Stimulated activated CD8-positive, alpha-beta memory T cell treated with anti-CD3 and anti-CD28 coated beads, Interleukin-4, amount 100 ng/mL, for 48 hours (primary cell): ENCODE measurements at places on chromosomes 16 and 17.

DNA sequence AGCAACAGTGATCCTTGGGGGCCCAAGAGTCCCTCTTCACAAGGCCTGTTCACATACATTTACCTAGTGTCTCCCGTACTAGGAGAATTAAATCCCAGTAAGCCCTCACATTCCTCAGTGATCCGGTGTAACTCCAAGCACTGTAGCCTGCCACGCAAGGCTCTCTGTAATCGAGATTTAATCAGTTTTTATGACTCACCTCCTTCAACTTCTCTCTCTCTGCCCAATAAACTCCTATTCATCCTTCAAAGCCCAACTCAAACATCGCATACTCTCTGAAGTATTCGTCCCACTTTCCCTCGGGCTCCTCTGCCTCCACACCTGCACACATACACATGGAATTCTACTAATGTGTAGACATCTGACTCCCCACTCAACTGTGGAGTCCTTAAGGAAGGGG lies 141.8 kb downstream of the CMIP start:
- no peak for DNase-seq

DNA sequence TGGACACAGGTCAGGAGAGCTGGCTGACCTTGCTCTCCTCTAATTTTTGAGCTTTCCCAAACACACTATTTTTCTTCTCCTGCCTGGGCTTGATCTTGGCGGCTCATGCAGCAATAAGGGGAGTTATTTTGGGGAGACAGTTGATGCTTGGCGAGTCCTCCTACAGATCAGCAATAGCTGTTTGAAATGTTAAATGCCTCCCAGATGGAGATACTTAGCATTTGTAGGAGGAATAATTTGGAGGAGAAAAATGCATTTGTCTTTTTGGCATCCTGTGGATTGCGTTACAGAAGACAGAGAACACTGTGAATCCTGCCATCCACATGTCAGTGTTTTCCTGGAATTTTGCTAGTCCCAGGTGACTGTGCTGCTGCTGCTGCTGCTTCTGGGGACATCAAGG lies 328.0 kb upstream of the XYLT1 start:
- DNase-seq = no peak

- DNase-seq = no peak
Measured at GRCh38 chr17:70869402-70870085, 700.2 kb downstream of the KCNJ2 start.

DNA sequence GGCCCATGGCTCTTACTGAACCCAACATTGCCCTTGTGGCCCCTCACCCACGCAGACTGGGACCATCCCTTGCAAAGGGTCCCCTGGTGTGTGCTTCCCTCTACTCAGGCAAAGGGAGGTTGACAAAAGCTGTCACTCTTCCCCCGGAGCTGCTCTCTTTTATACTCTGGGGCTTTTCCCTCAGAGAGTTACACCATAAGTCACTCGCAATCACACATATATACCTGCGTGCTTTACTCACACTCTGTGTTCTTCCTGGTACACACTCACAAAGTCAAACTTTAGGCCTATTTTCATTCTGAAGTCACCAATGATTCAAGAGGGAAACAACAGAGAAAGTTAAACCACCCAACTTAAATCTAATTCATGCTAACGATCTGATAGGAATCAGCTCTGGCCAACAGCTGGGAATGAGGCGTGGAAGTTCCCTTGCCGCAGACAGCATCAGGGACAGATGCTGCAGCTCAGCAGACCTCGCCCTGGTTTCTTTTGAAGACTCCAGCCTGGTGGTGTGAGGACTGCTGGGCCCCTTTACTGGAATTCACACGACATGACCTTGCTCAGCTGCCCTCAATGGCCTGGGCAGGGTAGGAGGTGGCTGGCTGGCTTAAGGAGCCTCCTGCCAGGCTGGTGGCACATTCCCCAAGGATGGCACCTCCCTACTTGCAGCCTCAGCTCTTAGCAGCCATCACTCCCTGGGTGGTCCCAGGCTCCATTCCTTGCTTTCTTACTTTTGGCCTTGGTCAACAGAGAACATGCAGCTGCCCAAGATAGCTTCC lies 27.3 kb downstream of the HIC1 start:
- no peak for DNase-seq

- peak; percentile 12 for DNase-seq
Measured at GRCh38 chr17:77734371-77735080, 224.0 kb upstream of the TNRC6C start.

DNA sequence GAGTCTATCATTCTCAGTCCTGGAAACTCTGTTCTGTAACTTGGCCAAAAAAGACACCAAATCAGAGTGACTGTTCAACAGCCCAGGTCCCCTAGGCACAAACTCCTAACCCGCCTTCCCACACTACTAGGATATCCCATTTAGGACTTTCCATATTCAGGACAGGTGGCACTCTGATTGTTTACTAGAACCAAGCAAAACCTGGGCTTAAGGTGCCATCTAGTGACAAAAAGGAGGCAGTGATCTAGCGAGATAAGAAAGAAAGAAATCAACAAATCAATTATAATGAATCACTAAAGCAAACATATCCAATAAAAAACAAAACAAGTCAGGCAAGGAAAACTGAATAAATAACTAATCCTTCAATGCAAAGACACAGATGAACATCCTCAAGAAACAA lies 203.9 kb downstream of the CEP112 start:
- DNase-seq = no peak

DNA sequence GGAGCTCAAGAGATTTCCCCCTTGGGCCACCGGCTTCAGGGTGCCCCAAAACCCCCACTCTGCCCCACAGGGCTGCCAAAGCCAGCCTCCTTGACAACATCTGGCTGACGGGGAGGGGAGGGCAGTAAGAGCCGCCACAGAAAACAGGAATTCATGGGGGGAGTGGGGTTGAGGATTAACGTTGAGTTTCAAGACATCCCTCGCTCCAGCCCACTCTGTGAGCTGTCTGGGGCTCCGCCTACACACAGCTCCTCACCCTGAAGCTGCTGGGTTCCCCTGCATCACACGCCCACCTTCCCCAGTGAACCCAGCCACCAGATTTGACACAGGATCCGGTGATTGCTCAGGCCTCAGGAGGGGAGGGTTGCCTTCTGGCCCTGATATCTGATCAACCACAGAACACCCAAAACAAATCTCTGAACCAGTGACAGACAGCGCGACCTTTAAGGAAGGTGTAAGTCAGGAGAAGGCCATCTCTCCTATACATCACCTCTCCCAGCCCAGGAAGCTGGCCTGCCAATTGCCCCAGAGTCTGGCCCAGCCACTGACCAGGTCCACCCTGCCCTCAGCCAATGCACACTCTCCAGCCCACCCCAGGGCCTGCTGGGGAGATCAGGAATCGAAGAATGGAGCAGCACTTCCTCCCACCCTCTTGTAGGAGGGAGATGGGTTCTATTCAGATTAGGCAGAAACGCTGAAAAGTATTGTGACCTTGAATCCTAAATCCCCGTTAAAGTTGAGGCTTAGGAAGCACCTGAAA lies 132.1 kb downstream of the CLEC16A start:
- peak; percentile 87 for DNase-seq

GRCh38 chr17:52027620-52028295 lies 130.8 kb downstream of the CA10 start:
- no peak for DNase-seq

DNA sequence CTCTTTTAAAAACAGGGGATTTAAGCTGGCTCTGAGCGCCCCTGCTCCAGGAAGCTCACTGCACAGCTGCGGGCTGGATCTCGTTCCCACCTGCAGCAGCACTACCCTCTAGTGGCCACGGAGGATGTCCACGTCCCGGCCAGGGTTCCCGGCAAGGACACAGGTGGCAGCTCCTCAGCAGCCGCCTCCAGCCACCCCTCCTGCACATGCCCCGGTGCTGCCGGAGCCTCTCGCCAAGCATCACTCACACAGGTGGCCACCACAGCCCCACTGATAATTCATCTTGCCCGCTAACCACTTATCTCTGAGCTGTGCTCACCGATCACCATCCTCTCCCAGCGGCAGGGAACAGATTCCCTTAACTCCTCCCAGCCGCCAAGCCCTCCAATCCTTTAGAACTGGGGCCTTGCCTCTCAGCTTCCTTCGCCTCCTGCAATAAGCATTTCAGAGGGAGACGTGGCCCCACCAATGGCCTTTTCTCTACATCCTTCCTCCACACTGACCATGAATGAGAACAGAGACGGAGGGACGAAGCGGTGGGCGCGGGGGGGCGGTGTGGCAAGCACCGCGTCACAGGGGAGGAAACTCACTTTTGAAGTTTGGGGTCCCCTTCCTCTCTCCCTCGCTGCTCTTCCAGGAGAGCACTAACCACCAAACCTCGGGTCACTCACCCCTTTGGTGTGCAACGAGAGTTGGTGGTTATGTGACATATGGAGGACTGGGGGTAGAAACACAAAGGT lies 222.1 kb downstream of the RBFOX3 start:
- peak; percentile 36 for DNase-seq

DNA sequence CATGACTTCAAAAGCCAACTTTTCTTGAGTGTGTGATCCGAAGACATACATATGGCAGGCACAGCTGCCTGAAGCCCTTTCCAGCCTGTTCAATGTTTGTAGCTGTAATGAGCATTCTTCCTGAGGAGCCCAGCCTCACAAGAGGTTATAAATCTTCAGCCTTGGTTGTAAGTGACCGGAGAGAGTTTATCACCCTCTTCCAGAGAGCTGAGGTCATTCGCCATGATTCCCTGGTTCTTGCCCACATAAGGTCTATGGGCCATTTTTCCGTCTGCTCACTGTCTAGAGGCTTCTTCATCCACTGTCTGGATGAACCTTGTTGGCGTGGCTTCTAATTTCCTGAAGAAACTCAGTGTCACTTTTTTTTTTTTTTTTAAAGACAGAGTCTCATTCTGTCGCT lies 9.7 kb upstream of the CSF3 start:
- DNase-seq = no peak

DNA sequence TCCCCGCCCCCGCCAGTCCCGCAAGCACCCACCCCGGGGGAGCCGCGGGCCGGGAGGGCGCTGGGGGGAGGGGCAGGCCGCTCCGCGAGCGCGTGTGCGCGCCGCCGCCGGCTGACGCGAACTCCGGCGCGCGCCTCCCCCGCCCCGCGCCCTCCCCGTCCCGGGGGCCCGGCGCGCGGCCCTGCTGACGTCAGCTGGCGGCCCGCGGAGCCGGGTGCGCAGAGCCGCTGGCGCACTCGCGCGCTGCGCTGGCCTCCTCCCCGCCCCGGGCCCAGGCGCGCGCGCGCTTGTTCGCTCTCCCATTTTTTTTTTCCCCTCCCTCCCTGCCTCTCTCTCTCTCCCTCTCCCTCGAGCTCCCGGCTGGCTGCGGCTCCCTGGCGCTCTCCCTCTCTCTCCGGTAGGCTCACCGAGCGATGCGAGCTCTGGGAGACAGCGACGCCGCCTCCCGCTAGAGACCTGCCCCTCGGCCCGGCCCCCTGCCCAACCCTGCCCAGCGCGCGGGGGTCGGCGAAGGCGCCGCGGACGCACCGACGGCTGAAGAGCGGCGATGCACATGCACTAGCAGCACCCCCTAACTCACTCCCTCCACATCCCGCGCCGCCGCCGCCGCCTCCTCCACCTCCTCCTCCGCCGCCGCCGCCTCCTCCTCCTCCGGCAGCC lies at the start of gene GNAO1:
Gene GNAO1 (plus strand): TSS at position 334 of the 660 bp plus-strand sequence. CDS start 747 bp downstream, outside the sequence.
- DNase-seq = peak; percentile 63

GRCh38 chr17:2264067-2264860 lies 39.3 kb downstream of the SMG6 start:
- no peak for DNase-seq
